ENCODE measurements at places on chromosomes 5 and 9. TPM values are rescaled to one million over a fixed set of nuclear protein-coding genes. Genes with fewer than 3 reads are reported as not detected.

Gene RNF224
- total RNA-seq: not detected

DNA sequence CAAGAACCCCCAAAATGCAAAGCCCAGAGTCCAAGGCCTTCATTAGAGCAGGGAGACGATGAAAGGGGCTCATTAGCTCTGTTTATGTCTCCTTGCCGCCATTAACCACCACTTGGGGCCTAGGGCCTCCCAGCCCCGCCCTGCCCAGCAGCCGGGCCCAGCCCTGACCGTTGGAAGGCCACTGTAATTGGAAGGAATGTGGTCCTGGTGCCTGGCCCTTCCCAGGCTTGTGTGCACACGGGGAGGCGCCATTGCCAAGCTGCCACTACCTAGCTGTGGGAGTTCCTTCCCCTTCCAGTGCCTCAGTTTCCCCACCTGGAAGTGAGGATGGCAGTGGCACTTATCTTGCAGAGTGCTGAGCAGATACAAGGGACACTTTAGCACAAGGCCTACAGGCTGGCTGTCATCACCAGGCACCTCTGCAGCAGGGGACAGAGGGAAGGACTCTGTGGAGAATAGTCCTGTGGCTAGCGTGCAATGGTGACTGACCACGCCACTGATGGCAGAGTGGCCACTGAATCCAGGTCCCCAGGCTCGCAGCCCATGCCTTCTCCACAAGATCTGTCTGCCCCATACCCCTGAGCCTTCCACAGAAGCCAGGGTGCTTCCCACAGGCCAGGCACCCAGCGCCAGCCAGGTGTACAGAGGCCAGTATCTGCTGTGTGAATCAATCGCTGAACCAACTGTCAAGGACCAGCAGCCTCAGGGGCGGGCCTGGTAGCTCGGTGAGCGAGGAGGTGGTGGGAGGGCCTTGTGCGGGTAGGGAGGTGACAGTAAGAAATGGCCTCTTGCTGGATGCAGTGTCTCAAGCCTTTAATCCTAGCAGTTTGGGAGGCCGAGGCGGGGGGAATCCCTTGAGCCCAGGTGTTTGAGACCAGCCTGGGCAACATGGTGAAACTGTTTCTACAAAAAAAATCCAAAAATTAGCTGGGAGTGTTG lies 20.8 kb downstream of the GBGT1 start:
- peak; percentile 40 for DNase-seq
- no peaks in the 10 kb centered on the region for H3K27me3 ChIP-seq
- H3K4me3 ChIP-seq: no peak overlapping the region
- peaks cover 30% of the 10 kb centered on the region for H3K4me1 ChIP-seq

- H3K27ac ChIP-seq: no peak overlapping the region
- no peaks in the 10 kb centered on the region for H3K27me3 ChIP-seq
- DNase-seq: no peak
- H3K4me1 ChIP-seq: no peaks in the 10 kb centered on the region
- no peaks in the 10 kb centered on the region for H3K36me3 ChIP-seq
Measured at GRCh38 chr9:3332802-3333201, 193.0 kb downstream of the RFX3 start.

GRCh38 chr5:14913096-14913495 lies 41.5 kb upstream of the ANKH start:
- H3K27me3 ChIP-seq: no peaks in the 10 kb centered on the region
- DNase-seq: no peak
- H3K27ac ChIP-seq: no peak overlapping the region
- no peaks in the 10 kb centered on the region for H3K36me3 ChIP-seq

DNA sequence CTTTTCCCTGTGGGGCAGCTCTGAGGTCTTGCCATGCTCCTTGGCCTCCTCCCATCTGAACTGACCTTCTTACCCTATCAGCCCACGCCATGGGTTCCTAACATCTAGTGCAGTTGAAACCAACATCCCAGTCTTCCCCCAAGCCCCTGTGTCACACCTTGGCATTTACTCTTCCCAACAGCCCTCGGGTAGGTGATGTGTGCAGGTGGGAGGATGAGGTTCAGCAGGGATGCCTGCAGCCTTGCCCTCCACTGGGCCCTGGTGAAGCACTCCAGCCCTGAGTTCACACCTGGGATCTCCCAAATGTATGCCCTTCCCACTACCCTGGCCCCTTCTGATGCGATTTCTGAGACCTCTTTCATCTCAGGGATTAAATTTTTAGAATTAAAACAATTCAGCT lies 15.5 kb downstream of the IRX2 start:
- H3K4me3 ChIP-seq: no peak overlapping the region
- DNase-seq: no peak
- H3K36me3 ChIP-seq: no peaks in the 10 kb centered on the region
- no peak overlapping the region for H3K27ac ChIP-seq
- H3K4me1 ChIP-seq: no peaks in the 10 kb centered on the region

Gene CCDC192
- total RNA-seq: not detected

GRCh38 chr9:4781408-4781807 lies 11.3 kb upstream of the RCL1 start:
- no peaks in the 10 kb centered on the region for H3K27me3 ChIP-seq
- no peak overlapping the region for H3K4me3 ChIP-seq
- no peaks in the 10 kb centered on the region for H3K36me3 ChIP-seq
- H3K4me1 ChIP-seq: no peaks in the 10 kb centered on the region
- H3K27ac ChIP-seq: no peak overlapping the region

GRCh38 chr9:99303177-99303576 lies 81.1 kb downstream of the SEC61B start:
- no peaks in the 10 kb centered on the region for H3K4me1 ChIP-seq
- no peaks in the 10 kb centered on the region for H3K36me3 ChIP-seq
- H3K27me3 ChIP-seq: no peaks in the 10 kb centered on the region
- no peak overlapping the region for H3K4me3 ChIP-seq
- no peak for DNase-seq

Gene CARTPT
- 2.4 TPM for total RNA-seq

DNA sequence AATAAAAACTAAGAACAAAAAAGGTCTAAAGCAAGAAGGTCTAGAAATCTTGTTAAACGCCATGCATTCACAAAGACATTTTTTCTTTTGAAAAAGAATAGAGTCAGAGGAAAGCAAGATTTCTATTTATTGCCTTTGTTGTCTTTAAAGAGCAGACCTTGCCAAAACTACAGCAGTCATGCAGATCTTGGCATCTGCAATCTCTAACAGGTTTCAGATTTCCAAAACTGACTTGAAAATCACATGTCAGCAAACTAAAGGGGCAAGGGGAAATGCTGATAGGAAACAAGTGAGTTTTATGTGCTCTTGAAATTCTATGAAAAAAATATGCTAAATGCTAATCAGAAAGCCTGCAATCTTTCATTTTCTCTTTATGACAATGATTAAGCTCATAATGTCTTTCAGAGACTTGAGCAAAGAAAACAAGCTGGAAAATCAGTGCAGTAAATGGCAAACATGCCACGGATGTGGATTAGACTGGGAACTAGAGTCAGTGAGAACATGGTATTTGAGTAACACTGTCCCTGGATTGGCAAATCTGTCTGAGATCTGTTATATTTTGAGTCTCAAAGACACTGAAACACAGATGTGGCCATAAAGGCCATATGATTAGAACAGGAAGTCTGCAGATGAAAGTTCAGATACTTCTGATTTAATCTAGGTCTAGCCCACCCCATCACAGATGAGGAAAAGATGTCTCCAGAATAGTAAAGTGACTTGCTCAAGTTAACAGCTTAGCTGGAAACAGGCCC lies 361.4 kb upstream of the RPS23 start:
- H3K27ac ChIP-seq: no peak overlapping the region
- no peak for DNase-seq
- H3K27me3 ChIP-seq: no peaks in the 10 kb centered on the region

DNA sequence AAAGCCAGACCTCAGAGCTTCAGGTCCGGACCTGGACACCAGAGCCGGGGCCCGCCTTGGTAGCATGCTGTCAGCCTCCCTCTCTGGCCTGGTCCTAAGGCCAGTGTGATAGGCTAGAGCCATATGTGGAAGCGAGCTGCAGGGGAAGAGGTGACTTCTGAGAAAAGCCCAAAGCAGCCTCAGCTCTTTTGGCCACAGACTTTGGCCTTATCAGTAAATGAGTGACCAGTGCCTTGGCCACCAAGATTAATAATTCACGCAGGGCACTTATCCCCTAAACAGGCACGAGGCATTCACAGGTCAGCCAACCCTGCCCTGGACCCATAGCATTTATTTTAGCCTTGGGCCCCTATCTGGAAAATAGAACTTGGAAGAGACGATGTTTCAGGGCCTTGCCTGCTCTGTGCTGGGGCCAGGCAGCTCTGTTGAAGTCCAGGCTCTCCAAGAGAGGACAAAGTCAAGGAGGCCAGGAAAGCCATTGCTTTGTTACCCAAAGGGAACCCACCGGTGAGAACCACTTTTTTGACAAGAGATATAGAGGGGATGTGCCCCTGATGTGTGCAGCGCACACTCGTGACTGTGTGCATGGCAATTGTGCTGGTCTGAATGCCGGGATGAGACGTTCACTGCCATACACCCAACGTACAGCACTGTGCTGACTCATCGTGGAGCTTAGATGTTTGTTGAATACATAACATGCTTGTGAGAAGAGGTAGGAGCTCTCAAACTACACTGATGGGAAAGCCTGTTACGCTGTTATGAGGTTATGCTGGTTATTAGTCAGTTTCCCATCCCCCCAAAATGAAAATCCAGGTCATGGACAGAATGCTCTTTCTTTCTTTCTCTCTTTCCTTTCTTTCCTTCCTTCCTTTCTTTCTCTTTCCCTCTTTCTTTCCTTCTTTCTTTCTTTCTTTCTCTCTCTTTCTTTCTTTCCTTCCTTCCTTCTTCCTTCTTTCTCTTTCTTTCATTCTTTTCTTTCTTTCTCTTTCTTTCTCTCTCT lies 5.0 kb upstream of the SLC34A1 start:
- DNase-seq: no peak
- H3K27ac ChIP-seq: no peak overlapping the region
- no peaks in the 10 kb centered on the region for H3K36me3 ChIP-seq
- no peaks in the 10 kb centered on the region for H3K4me1 ChIP-seq

DNA sequence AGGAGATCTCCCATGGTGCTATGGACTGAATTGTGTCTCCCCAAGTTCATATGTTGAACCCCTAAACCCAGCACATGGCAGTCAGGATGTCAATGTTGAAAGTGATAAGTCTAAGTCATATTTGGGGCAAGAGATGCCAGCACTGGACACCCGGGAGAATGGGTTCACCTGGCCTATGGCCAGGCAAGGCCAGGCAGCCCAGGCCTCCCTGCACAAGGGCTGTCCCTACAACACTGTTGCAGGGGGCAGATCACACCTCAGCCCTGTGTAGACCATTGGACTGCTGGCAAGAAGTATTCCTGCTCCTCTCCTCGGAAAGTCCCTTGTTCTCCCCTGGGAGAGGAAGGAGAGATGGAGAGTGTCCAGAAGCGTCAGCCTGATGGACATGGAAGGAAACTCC lies 240.5 kb downstream of the GADD45G start:
- no peaks in the 10 kb centered on the region for H3K27me3 ChIP-seq
- H3K36me3 ChIP-seq: no peaks in the 10 kb centered on the region
- no peak overlapping the region for H3K27ac ChIP-seq
- H3K4me1 ChIP-seq: peaks cover 6% of the 10 kb centered on the region
